H9 (cell line): ENCODE measurements at places on chromosomes 11 and 22.

GRCh38 chr11:109783840-109784239 is 309.4 kb upstream of the ZC3H12C start:
- no peak overlapping the region for H3K27ac ChIP-seq
- no peak for DNase-seq
- H3K4me1 ChIP-seq = no peaks in the 10 kb centered on the region
- no peaks in the 10 kb centered on the region for H3K36me3 ChIP-seq
- no peak overlapping the region for H3K4me3 ChIP-seq

DNA sequence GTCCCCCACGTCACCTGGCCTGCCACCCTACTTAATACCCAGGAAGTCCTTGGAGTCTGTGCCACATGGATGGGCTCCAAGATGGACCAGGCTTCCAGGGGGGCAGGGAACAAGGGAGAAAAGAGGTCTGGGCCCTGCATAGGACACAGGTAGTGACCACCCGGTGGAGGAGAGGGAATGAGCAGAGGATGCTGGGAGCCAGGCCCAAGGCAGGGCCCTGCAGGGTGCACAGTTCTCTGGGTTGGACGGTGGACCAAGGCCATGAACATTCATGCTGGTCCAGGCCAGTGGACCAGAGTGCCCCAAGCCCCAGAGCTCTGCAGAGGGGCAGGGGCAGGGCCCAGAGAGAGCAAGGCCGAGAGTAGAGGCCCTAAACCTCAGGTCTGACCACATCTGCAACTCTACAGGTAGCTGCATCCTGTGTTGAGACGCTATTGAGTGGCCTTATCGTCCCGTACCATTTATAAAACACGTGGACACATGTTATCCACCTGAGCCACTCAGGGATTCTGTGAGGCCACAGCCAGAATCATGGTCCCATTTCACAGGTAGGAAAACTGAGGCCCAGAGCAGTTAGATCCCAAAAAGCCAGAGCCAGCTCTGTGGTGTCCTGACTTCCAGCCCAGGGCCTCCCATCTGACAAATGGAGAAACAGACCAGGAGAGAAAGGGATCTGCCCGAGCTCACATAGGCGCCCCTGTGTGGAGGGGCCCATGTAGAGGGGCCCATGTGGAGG is 46.4 kb downstream of the IGLL5 start:
- no peaks in the 10 kb centered on the region for H3K36me3 ChIP-seq
- no peak for DNase-seq
- no peaks in the 10 kb centered on the region for H3K4me1 ChIP-seq
- no peak overlapping the region for H3K27ac ChIP-seq

DNA sequence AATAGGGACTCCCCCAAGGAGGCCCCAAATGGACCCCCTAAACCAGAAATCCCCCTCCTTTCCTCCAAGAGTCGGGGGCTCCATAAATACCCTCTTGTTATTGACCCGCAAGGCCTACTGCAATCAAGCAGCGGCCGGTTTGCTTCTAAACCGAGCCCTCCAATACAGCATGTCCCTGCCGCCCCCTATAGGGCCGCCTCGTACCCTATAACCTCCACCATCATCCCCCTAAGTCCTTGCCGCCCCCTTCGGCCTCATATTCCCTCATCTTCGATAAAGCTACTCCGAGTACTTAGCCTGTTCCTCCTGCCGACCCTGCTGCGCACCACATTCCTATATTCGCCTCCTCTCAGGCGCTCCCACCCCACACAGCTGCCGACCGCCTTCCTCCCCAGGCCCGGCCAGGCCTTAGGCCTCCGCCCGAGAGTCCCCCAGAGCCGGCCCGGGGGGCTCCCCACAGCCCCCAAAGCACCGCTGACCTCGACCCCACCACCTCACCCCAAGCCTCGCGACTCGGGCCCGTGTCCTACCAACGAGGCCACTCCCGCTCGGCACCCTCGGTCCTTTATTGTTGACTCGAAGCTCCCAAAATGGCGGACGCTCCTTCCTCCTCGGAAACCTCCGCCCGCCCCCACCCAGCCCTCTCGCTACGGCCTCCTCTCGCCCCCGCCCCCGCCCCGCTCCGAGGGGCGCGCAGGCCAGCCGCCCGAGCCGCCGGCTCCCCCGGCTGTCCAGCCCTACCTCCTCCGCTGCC is 430 bp downstream of the DDX6 start:
- H3K4me3 ChIP-seq = peak overlapping the region; percentile 100
- H3K27me3 ChIP-seq = no peaks in the 10 kb centered on the region
- peak; percentile 66 for DNase-seq
- peak overlapping the region; percentile 86 for H3K27ac ChIP-seq
- H3K4me1 ChIP-seq = 0 out of 2 replicates have a peak, but pooled peaks cover 5% of the 10 kb centered on the region

- no peak for DNase-seq
- no peaks in the 10 kb centered on the region for H3K27me3 ChIP-seq
- H3K4me1 ChIP-seq = no peaks in the 10 kb centered on the region
- H3K27ac ChIP-seq = no peak overlapping the region
Observed at GRCh38 chr11:130145311-130145812, 14.2 kb upstream of the ST14 start.

DNA sequence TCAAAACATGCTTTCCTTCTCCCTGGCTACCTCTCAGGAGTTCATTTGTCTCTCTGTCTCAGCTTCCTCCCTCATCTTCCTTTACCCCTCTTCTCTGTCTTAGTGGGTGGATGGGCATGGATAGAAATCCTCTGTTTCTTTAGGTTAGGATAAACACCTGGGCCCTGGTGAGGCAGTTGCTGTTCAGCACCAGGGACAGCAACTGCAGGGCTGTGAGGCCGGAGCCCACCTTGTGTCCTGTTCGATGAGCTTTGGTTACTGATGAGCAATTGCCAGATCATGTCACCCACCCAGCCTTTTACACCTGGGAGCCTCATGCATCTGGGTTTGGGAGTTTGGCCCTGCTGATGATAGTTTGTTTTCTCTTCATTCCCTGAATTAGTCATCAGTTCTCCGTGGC is 6.1 kb upstream of the CRYBB3 start:
- DNase-seq = peak; percentile 45
- H3K36me3 ChIP-seq = peaks cover 37% of the 10 kb centered on the region
- no peak overlapping the region for H3K27ac ChIP-seq
- H3K4me3 ChIP-seq = no peak overlapping the region

- H3K36me3 ChIP-seq = no peaks in the 10 kb centered on the region; the same call in 1 of the 2 replicates
- H3K4me1 ChIP-seq = no peaks in the 10 kb centered on the region
- DNase-seq = no peak
- H3K27ac ChIP-seq = no peak overlapping the region
- H3K4me3 ChIP-seq = no peak overlapping the region
- no peaks in the 10 kb centered on the region for H3K27me3 ChIP-seq
Observed at GRCh38 chr11:64591257-64592233, 525 bp downstream of the SLC22A12 start.

DNA sequence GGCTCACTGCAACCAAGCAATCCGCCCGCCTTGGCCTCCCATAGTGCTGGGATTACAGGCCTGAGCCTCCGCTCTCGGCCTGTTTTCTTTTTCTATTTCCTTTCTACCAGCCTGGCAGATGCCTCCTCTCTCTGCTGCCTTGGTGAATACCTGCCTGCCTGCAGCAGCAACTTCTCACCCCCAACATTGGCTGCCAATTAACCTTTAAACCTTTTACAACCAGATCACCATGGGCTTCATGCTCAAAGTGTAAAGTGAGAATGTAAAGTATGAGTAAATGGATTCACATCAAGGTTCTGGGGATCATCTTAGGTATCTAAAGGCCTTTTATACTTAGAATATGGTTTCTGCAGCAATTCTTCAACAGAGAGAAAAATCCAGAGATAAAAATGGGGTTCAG is 13.0 kb upstream of the FCHSD2 start:
- H3K27me3 ChIP-seq = no peaks in the 10 kb centered on the region; the same call in 1 of the 2 replicates
- no peaks in the 10 kb centered on the region for H3K36me3 ChIP-seq
- no peak for DNase-seq
- H3K4me3 ChIP-seq = no peak overlapping the region
- no peak overlapping the region for H3K27ac ChIP-seq
- H3K4me1 ChIP-seq = no peaks in the 10 kb centered on the region

DNA sequence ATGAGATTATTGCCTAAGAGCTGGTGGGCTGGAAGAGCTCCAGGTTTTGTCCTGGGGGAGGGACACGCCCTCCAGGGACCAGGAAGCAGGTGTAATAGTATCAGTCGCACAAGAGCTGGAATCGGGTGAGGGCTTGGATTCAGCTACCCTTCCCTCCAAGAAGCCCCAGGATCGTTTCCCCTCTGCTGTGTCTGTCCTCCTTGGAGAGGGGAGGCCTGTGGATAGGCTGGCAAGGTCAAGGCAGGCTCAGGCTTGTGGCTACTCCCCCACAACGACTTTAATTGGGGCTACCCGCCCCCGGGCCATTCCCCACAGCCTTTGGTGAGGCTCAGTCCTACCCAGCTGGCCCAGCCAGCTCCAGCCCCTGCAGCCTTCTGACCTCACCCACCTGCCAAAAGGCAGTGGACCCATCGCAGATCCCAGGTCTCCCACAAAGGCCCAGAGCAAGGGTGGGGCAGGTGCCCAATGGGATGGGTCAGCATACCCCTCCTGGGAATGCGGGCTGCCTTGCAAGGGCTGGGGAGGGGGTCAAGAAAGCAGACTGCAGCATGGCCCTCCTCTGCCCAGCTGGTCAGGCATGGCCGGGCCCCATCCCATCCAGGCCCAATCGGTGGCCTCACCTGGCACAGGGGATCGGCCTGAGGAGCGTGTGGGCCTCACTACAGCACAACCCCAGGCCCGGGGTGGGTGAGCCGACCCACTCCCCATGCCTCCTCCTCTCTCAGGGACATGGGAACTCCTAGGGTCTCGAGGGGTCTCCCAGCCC is 1.0 kb downstream of the CTSD start:
- peaks cover 4% of the 10 kb centered on the region for H3K36me3 ChIP-seq
- H3K27me3 ChIP-seq = no peaks in the 10 kb centered on the region
- peak overlapping the region; percentile 82 for H3K4me3 ChIP-seq
- DNase-seq = no peak
- no peak overlapping the region for H3K27ac ChIP-seq

DNA sequence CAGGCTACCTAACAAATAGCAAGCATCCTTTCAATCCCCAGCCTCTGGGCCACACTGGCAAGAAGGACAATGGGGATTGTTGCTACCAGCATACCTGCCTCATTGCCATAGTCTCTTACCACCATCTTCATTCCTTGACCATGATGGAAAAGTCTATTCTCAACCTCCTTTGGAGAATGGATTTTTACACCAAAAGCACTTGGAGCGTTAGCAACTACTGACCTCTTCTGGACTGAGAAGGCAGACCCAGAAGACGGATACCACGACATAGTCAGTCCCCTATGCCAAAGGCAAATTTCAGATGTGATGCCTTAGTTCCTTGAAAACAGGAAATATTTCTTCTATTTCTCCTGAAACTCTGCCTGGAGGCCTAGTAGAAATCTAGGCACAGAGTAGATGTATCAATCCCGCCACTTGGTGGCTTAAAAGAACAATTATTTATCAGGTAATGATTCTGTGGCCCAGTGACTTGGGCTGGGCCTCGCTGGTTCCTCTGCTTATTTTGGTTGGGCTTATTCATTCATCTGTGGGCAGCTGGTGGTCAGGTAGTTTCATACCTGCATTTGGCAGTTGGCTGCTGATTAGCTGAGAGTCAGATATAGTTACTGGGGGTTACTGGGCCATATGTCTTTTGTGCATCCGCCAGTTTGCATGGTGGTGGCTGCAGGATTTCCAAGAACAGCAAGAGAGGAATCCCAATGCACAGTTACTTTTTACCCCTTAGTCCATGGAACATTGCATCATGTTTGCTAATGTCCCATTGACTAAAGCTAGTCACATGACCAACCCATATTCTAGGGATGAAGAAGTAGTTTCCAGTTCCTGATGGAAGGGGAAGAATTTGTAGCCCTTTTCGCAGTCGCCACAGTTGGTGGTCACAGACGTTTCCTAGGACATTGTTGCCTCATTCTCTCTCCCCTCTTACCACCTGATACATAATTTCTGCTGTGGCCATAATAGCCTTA is 75.2 kb downstream of the DHCR7 start:
- no peaks in the 10 kb centered on the region for H3K27me3 ChIP-seq
- H3K27ac ChIP-seq = no peak overlapping the region
- no peak for DNase-seq

- no peaks in the 10 kb centered on the region for H3K4me1 ChIP-seq
- H3K27ac ChIP-seq = no peak overlapping the region
- peaks cover 7% of the 10 kb centered on the region; the same call in 1 of the 2 replicates for H3K36me3 ChIP-seq
- no peak for DNase-seq
Observed at GRCh38 chr11:95641495-95641894, 148.1 kb downstream of the FAM76B start.

GRCh38 chr11:93974759-93975158 is 46.4 kb upstream of the HEPHL1 start:
- no peaks in the 10 kb centered on the region for H3K27me3 ChIP-seq
- no peak overlapping the region for H3K27ac ChIP-seq
- no peaks in the 10 kb centered on the region; the same call in 1 of the 2 replicates for H3K4me1 ChIP-seq
- peaks cover 5% of the 10 kb centered on the region for H3K36me3 ChIP-seq
- no peak for DNase-seq
- no peak overlapping the region for H3K4me3 ChIP-seq

- peaks cover 3% of the 10 kb centered on the region; the same call in 1 of the 2 replicates for H3K36me3 ChIP-seq
- no peak for DNase-seq
- no peak overlapping the region for H3K27ac ChIP-seq
- H3K4me1 ChIP-seq = no peaks in the 10 kb centered on the region
- no peak overlapping the region for H3K4me3 ChIP-seq
Observed at GRCh38 chr11:66151273-66151672, 81.2 kb downstream of the PACS1 start.

DNA sequence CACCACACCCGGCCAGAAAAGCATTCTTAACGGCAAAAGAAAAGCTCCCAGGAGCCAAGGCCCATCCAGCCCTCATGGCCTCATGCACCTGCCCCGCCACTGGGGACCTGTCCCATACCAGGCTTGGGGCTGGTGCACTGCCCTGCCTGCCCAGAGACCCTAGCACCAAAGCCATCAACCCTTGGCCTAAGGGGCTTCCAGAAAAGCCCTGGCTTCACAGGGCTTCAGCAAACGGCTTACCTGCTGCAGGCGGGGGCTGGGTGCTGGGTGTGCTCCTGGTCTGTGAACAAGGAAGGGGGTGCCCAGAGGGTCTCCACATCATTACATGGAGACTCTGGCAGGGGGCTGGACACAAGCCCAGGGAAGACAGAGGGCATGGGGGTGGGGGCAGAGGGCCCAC is 89.5 kb downstream of the CELSR1 start:
- no peaks in the 10 kb centered on the region for H3K27me3 ChIP-seq
- H3K4me3 ChIP-seq = no peak overlapping the region
- no peak for DNase-seq
- no peaks in the 10 kb centered on the region for H3K36me3 ChIP-seq

DNA sequence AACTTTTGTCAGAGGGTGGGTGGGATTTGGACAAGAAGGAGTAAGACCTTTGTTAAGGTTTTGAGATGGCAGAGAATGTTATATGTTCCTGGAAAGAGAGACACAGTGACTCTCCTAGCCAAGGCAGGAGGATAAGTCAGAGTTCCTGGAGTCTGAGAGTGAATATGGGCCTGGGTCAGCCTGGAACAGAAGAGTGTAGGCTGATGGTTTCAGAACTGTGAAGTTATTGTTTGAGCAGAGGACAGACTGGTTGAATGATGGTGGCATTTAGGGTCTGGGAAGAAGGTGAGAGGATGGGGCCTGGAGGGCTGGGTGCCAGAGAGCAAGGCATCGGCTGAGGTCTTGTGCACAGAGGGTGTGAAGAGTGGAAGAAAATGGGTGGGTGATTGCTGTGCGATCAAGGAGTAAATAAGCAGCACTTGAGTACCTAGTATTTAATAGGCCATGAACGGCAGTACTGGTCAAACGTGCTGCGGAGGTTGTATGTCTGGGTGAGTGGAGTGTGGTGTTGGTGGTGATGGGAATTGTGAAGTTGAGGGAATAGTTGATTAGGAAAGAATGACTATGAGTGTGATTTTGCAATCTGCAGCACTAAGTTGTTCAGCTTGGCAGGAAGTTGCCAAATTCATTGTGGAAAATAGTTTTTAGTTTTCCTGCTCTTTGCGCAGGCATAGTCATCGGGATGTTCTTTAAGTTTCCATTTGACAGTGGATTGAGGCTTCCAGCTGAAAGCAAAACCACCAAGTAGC is 1.8 kb downstream of the PANX1 start:
- no peak overlapping the region for H3K27ac ChIP-seq
- H3K36me3 ChIP-seq = peaks cover 2% of the 10 kb centered on the region
- H3K4me1 ChIP-seq = peaks cover 16% of the 10 kb centered on the region; the same call in 1 of the 2 replicates
- DNase-seq = no peak
- no peak overlapping the region for H3K4me3 ChIP-seq
